Cardiac muscle cell (in vitro differentiated cells and primary cell): ENCODE measurements at places on chromosomes 4 and X.

DNA sequence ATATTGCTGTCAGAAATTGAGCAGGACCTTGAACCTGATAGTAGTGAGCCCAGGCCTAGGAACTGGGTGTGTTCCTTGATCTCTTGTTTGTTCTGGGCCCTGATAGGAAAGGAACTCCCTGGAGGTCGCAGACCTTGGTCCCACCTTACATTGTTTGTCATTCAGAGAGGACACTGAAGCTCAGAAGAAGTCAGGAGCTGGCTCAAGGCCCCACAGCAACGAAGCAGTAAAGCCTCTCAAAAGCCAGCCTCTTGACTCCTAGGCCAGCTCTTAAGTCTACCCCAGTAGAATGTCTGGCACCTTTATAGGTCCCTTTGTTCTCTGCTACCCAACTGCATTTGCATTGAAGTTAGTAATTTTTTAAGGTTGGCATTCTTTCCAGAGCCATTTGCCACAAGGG lies 46.8 kb downstream of the MAMLD1 start:
- H3K4me1 ChIP-seq: no peaks in the 10 kb centered on the region
- no peaks in the 10 kb centered on the region for H3K27me3 ChIP-seq
- H3K4me3 ChIP-seq: no peak overlapping the region

GRCh38 chr4:13535118-13535517 lies 9.2 kb downstream of the NKX3-2 start:
- no peak overlapping the region for H3K27ac ChIP-seq
- no peak for DNase-seq
- H3K4me3 ChIP-seq: no peak overlapping the region
- H3K27me3 ChIP-seq: peaks cover 100% of the 10 kb centered on the region
- no peaks in the 10 kb centered on the region for H3K36me3 ChIP-seq

GRCh38 chr4:6917461-6918271 lies 8.0 kb downstream of the TBC1D14 start:
- peak; percentile 34 for DNase-seq
- H3K27me3 ChIP-seq: no peaks in the 10 kb centered on the region
- no peaks in the 10 kb centered on the region for H3K36me3 ChIP-seq
- H3K4me1 ChIP-seq: peaks cover 36% of the 10 kb centered on the region

- DNase-seq: no peak
- no peak overlapping the region for H3K27ac ChIP-seq
- no peak overlapping the region for H3K4me3 ChIP-seq
- no peaks in the 10 kb centered on the region for H3K27me3 ChIP-seq
- no peaks in the 10 kb centered on the region for H3K36me3 ChIP-seq
- no peaks in the 10 kb centered on the region for H3K4me1 ChIP-seq
These were observed 30.5 kb upstream of the RBPJ start for GRCh38 chr4:26290321-26290720.

- no peak overlapping the region for H3K4me3 ChIP-seq
- H3K4me1 ChIP-seq: no peaks in the 10 kb centered on the region
- no peaks in the 10 kb centered on the region for H3K36me3 ChIP-seq
- H3K27ac ChIP-seq: no peak overlapping the region
These were observed 75.0 kb downstream of the MAMLD1 start for GRCh38 chrX:150438165-150438564.

- H3K27ac ChIP-seq: no peak overlapping the region
- H3K36me3 ChIP-seq: peaks cover 4% of the 10 kb centered on the region
- H3K27me3 ChIP-seq: no peaks in the 10 kb centered on the region
- no peak overlapping the region for H3K4me3 ChIP-seq
- DNase-seq: no peak
- H3K4me1 ChIP-seq: peaks cover 8% of the 10 kb centered on the region
These were observed 38.5 kb downstream of the LRP2BP start for GRCh38 chr4:185357211-185357610.

- H3K27ac ChIP-seq: no peak overlapping the region
- no peak for DNase-seq
- H3K36me3 ChIP-seq: no peaks in the 10 kb centered on the region
- peaks cover 9% of the 10 kb centered on the region for H3K4me1 ChIP-seq
These were observed 23.8 kb upstream of the LRCH2 start for GRCh38 chrX:115257711-115258110.

DNA sequence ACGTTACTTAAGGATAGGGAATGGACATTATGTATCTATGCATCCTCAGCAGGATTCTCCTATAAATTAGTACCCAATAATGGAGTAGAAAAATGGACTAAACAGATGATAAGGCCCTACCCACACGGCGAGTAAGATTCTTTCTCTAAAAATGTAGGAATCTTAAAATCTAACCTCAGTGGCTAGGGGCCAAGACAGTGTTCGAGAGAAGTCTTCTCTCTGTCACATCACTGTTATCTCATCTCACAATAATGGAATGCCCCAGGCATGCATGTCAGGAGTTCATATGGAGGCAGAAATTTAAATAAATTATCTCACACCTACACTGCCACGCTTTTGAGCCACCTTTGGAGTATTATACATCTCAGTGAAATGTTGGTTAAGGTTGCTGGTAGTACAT lies 132.9 kb downstream of the LDB2 start:
- H3K27me3 ChIP-seq: no peaks in the 10 kb centered on the region
- no peak overlapping the region for H3K27ac ChIP-seq
- H3K4me1 ChIP-seq: no peaks in the 10 kb centered on the region
- no peak for DNase-seq
- no peaks in the 10 kb centered on the region for H3K36me3 ChIP-seq

- peaks cover 8% of the 10 kb centered on the region for H3K4me1 ChIP-seq
- H3K27ac ChIP-seq: no peak overlapping the region
- no peaks in the 10 kb centered on the region for H3K27me3 ChIP-seq
- no peaks in the 10 kb centered on the region for H3K36me3 ChIP-seq
These were observed 355.7 kb downstream of the HS3ST1 start for GRCh38 chr4:11072999-11073398.

DNA sequence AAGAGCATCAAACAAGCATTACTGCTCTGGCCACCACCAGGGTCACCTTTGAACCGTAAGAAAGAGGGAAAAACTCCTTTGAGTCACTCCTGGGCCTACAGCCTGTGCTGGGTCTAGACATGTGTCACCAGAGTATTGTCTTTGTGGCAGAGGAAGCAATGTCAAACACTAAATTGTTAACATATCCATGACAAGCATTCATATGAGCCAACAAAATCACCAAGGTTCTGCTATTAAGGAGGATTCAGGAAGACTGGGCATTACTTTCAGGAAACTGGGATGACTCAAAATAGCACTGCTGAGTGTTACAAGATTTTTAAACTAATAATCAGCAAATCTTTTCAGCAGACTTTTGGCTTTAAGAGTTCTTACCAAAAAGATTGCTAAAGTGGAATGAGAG lies 28.1 kb downstream of the LGI2 start:
- peaks cover 14% of the 10 kb centered on the region for H3K4me1 ChIP-seq
- H3K4me3 ChIP-seq: no peak overlapping the region
- peak; percentile 41 for DNase-seq
- no peaks in the 10 kb centered on the region for H3K27me3 ChIP-seq
- no peaks in the 10 kb centered on the region for H3K36me3 ChIP-seq
